Heart left ventricle (tissue), 16 donors: ENCODE measurements at places on chromosomes 6 and 20. TPM values are rescaled to one million over a fixed set of nuclear protein-coding genes. Genes with fewer than 3 reads are reported as not detected.
A peak's percentile ranks its signal among the peaks of the same experiment; 100 is the strongest.

DNA sequence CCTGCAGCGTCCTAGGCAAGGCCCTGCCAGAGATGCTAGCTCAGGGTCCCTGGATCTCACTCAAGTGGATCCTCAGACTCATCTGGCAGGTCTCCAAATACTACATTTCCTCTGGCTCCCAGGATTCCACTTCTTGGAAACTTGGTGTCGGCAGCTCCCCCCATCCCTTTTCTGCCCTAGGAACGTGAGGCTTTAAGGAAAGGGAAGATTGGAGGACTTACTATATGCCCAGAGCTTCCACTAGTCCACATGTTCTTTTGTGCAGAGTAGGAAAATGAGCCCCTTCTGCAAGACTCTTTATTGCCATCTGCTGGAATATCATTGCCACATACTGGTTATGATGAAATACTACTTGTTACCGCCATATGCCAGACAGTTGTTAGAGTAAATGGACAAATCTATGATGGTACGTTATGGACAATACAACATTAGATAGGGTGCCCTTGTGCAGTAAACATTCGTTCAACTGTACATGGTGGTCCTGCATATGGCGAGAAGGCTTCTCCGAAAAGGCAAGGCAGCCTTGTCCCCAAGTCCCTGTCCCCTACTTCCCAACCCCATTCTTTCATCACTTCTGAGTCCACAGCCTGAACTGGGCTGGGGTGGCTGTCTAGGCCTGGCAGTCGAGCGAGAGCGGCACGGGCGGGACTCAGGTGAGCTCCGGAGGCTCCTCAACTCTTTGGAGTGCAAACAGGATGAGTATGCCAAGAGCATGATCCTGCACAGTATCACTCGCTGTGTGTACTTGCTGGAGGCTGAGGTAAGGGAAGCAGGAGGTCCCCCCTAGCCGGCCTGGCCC, 780 bp downstream of the ARMC12 start:
- DNase-seq, result no peak

GRCh38 chr6:155974811-155975323, 519.2 kb upstream of the NOX3 start:
- DNase-seq, result no peak

GRCh38 chr20:23000232-23000947, 34.7 kb upstream of the SSTR4 start:
- no peak for DNase-seq

- DNase-seq, result no peak
These were observed 82.7 kb downstream of the DLL1 start for GRCh38 chr6:170208182-170208601.

DNA sequence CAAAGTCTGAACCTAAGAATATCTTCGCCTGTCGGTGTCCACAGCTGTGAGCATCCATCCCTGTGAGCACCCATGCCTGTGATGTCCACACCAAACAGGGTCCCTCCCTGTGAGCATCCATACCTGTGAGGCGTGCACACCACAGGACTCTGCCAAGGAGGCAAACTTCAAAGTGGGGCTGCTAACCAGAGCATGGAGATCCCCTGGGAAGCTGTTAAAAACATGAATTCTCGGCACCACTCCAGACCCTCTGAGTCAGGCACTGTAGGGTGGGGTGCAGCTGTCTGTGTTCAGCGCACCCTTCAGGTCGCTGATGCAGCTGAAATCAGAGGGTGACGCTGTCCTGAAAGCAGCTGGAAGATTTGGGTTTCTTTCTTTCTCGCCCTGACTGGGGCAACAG, 85.4 kb upstream of the NXT1 start:
- no peak for DNase-seq

DNA sequence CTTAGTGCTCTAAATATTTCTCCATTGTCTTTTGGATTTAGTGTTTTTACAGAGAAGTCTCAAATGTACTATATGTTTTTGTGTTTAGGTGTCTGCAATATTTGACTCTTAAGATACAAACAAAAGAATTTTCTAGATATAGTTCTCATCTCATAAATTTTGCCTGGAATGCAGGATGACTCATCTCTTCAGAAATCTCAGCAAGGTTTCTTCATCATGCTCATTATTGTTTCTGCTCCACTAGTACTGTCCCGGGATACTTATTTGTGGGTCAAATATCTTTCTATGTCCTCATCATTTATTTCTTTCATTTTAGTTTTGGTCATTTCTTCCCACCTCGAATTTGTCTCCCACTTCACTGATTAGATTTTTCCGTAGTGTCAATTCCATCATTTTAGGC, 9.5 kb downstream of the AHI1 start:
- DNase-seq, result no peak

DNA sequence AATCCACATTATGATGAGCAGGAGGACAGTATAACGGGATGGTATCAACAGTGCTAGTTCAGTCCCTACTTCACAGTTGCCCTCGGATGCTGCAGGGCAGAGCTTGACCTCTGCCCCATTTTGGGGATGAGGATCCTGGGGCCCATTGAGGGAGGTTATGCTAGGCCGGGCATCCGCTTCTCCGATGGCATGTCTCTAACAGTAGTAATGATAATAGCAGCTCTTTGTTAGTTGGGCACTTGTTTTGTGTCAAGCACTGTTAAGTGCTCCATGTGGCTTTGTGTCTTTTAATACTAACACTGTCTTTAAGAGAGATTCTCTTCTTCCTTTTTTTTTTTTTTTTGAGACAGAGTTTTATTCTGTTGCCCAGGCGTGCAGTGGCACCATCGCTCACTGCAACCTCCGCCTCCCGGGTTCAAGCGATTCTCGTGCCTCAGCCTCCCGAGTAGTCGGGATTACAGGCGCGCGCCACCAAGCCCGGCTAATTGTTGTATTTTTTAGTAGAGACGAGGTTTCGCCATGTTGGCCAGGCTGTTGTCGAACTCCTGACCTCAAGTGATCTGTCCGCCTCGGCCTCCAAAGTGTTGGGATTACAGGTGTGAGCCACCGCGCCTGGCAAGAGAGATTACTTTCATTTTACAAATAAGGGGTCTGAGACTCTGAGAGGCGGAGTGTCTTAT, 1.1 kb downstream of the MAPRE1 start:
- no peak for DNase-seq

DNA sequence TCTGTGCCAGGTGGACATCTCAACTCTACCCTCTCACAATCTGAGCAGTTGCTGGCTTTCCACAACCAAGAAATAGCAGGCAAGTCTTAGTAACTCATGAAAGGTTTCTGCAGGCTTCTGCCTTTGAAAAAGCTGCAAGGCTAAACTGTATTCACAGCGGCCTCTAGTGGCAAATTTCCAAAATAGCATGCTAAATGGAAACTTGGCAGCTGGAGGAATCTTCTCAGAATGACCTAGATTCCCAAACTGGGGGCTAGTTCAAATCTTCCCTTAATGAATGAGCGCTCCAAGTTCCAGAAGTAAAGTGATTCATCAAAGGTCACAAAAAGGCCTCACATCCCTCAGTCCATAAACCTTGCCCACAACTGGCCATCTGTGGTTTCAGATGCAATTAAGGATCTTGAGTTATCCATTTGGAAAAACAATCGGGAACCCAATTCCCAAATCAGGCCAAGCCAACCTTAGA, 11.9 kb upstream of the CPNE5 start:
- peak; percentile 69 for DNase-seq

GRCh38 chr20:14997791-14998190, 660.4 kb upstream of the FLRT3 start:
- DNase-seq, result no peak

- DNase-seq, result no peak
These were observed 33.3 kb upstream of the ARMH2 start for GRCh38 chr6:24831771-24832716.

DNA sequence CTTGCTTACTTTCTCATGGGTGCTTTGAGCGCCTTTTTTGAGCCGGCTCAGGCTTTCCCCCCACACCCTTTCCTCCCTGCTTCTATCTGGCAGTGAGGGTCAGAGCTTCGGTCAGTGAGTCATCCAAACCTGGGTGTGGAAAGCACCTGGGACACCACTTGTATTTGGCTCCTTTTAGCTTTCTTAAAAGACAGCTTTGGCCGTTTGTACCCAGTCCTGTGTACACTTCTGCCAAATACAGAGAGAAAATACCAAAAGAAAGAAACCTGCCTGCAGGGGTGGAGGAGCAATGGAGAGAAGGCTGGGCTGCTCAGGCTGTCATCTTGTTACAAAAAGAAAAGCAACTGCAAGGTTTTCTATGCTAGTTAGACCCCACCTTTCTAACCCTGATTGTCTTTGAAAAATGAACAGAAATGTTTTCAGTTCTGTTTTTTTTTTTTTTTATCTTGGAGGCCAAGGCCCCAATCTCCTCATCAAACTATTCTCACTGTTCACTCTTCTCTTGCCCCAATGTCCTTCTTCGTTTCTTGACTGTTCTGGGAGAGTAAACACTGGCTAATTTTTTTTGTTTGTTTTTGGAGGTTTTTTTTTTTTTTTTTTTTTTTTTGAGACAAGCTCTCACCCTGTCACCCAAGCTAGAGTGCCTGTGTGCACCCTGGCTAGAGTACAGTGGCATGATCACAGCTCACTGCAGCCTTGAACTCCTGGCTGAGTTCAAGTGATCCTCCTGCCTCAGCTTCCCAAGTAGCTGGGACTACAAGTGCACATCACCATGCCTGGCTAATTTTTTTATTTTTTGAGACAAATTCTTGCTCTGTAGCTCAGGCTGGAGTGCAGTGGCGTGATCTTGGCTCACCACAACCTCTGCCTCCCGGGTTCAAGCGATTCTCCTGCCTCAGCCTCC, 76.4 kb downstream of the SSR1 start:
- DNase-seq, result no peak

- no peak for DNase-seq
These were observed 256.9 kb upstream of the PLCB4 start for GRCh38 chr20:8811801-8812594.

GRCh38 chr6:16837217-16837972, 76.1 kb upstream of the ATXN1 start:
- DNase-seq, result no peak

DNA sequence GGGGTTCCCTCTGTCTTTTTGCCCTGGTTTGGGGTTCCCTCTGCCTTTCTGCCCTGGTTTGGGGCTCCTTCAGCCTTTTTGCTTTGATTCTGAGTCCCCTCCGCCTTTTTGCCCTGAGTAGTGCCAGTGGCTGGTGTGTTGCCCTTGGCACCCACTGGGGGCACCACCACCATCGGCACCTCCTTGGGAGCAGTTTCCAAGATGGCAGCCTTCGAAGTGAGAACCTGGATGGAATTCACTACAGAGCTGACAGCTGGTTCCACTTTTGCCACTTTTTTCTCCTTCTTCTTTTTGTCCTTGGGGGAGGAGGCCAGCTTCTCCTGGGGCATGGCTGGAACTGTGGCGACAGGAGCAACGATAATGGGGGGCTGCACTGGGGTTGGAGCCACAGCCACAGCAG, 22.2 kb downstream of the RRBP1 start:
- no peak for DNase-seq

GRCh38 chr6:95094751-95095663, 482.3 kb upstream of the MANEA start:
- DNase-seq, result no peak

DNA sequence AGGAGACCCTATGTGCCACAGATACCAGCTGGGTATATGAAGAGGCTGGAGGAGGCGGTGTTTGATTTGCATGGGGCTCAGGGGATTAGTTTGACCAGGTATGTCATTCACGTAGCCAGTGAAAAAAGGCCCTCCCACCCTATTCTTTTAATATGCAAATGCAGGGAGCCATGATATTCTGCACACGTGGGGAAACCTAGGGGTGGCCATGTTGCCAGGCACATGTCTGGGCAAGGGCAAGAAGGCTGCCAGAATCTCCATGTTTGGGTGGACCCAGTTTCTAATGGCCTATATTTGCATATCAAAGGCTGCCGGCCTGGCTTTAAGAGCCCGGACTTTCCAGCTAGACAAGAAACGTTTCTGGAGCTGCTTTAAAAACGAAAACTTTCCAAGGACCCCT, 60.4 kb downstream of the SOX4 start:
- DNase-seq, result no peak

DNA sequence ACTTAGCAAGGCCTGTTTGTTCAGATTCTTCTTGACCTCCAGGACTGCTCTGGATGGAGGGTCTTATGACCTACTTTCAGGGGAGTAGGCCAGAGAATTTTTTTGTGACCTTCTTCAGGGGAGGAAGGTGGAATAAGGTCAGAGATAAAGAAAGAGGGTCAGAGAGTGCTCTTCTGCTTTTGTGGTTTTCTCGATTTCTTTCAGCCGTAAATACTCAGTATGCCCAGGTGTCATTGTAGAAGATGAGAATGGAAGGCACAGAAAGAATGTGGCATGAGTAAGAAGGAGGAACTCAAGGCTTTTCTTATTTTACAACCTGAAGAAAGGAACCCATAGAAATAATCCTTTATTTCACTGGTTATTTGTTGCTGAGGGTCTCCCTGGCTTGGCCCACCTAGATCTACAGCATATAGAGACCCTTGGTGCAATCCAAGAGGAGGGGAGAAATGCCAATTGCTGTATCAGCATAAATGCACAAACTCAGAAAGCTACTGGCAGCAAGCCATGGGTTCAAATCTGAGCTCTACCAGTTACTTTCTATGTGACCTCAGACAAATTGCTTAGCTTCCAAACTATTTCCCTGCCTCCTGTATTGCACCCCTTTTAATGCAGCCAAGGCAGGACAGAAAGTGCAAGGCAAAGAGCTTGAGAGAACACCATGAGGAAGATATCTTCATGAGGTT, 68.0 kb downstream of the OLIG3 start:
- no peak for DNase-seq

DNA sequence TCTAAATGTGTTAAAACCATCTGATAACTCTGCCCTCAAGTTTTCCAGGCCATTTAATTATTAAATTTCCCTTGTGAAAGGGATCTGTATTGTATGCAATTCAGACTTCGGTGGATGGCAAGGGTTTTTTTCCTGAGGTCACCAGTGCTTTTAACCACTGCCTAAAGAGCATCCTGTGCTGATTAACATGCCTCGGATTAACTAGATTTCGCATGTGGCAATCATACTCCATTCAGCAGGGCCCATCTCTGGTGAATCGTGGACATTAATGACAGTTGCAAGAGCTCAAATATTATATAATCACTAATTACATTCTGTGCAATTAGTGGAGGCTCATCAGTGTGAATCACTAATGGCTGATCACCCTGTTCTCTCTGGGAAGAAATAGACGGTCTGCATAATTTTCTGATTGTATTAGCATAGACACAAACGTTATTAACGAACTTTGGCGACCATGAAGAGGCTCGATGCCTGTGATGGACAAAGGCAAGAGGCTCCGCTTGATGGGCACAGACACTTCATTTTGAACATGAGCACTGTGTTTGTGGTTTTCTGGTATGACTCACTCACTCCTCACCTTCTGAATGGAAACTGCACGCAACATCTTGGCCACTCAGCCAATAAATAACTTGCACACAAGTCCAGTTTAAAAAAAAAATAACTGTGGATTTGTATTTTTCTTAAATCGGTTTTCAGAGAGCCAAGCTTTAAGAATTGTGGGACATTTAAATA, 31.4 kb downstream of the LINC00237 start:
- DNase-seq, result no peak

The EFHC1 gene
- 4.3 TPM for polyA plus RNA-seq

The EYA2 gene
- polyA plus RNA-seq, result 0.30 TPM

The FAM210B gene
- 32.6 TPM for polyA plus RNA-seq

The ELOVL2 gene
- polyA plus RNA-seq, result 1.6 TPM

The TMEM217 gene
- polyA plus RNA-seq, result 0.73 TPM

The TBX18 gene
- polyA plus RNA-seq, result 1.7 TPM

The SLC32A1 gene
- polyA plus RNA-seq, result not detected
